Stimulated activated CD8-positive, alpha-beta memory T cell treated with anti-CD3 and anti-CD28 coated beads, Interleukin-12 subunit alpha, Interleukin-12 subunit beta, amount 100 ng/mL, for 1 hour (primary cell): ENCODE measurements at places on chromosomes 12 and 14.

GRCh38 chr14:48738186-48738925 is 847.8 kb downstream of the RPS29 start:
- no peak for DNase-seq

DNA sequence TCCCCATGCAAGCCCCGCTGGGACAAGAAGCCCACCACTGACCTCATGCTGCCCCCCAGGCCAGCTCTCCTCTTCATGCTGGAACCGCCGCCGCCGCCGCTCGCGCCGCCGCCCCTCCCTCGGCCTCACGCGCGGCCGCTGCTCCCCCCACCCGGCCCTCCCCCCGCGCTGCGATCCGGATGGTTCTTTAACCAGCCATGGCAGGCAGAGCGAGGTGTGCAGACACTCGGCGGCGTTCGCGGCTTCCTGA is at the start of gene DCAF5:
TSS of gene DCAF5 (minus strand) at position 218 of the 250 bp plus-strand sequence. CDS start at position 77, 141 bp downstream.
- peak; percentile 87 for DNase-seq

DNA sequence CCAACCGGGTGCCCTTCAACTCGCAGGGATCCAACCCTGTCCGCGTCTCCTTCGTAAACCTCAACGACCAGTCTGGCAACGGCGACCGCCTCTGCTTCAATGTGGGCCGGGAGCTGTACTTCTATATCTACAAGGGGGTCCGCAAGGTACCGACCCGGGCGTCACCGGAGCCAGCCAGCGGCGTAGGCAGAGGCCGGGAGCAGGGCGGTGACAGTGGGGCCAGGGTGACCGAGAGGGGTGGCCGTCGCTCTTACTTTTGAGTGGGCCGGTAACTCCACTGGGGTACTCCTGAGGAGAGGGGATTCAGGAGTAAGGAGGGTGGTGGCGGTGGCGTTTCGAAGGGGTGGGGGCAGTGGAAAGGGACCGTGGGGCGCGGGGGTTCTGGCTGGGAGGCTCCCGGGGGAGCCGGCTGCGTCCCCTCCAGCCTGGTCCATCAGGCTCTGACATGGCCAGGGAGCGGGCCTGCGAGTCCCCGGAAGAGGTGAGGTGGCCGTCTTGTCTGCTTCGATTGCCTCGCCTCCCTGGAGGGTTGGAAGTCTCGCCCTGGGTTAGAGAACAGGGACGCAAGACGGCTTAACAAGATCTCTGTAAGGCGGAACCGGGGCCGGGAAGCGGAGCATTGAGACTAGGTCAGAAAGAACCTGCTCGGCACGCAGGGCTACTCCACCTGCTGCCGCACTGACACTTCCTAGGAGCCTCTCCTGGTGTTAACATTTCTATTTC is 491 bp downstream of the WDR20 start:
- peak; percentile 8 for DNase-seq

DNA sequence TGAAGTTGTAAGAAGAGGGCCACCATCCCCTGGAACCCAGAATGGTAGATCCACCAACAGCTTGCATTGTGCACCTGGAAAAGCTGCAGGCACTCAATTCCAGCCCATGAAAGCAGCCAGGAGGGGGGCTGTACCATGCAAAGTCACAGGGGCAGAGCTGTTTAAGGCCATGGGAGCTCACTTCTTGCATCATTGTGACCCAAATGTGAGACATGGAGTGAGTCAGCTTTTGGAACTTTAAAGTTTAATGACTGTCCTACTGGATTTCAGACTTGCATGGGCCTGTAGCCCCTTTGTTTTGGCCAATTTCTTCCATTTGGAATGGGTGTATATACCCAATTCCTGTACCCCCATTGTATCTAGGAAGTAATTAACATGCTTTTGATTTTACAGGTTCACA is 50.8 kb downstream of the SLC16A7 start:
- DNase-seq, result no peak

DNA sequence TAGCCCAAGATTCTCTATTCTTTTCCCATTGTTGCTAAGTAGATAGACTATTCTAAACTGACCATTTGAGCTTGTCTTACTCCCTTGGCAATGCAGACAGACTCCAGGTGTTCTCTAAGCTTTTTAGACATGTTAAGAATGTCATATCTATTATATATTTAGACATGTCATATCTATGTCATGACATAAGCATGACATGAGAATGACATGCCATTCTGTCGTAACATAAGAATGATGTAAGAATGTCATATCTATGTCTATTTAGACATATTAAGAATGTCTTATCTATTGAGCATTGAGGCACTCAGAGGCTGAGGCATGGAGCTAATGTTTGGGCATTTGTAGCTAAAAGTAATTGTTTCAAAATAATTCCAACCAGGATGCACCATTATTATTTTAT is 277.3 kb upstream of the ATP2B1 start:
- DNase-seq, result no peak

- DNase-seq, result no peak
These were observed 77.1 kb upstream of the DICER1 start for GRCh38 chr14:95234426-95234825.

DNA sequence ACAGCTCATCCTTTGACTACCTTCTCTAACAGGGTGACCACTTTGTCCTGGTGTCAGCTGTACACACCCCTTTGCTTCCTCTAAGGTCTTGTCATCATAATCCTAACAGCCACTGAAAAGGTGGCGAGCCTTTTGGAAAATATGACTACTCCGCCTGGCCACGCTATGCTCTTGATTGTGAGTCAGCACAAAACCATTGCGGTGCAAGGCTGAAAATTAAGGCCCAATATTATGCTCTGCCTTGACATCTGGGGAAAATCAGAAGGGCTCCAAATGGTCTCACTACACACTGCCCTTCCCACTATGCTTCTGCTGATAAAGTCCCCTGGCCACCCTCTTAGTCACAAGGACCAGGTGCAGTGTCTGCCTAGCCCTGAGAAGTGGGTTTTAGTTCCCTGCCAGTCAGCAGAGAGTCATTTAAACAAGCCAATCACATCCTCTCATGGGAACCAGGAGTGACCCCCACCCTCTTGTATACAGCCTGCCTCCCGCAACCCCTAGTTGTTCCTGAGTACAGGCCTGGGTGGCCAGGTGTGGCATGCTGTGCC is 34.3 kb downstream of the FGD6 start:
- no peak for DNase-seq

DNA sequence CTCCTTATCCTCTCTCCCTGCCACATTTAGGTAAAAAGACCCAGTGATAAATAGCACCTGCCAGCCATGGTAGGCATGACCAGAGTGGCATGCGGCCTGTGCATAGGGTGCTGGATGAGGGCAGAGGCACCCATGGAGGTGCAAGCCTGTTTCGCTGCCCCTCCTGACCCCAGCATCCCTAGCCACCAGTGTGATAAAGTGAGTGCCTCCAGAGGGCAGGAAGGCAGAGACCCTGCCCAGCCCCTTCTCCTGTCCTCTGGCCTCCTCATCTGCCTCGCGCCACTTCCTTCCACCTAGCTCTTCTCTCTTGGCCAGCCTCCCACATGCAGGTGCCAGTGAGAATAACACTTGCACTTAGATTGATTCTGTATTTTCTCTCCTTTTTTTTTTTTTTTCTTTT is 108.3 kb upstream of the FUT8 start:
- no peak for DNase-seq

GRCh38 chr12:78118486-78118885 is 287.8 kb downstream of the NAV3 start:
- DNase-seq, result no peak
